ENCODE measurements at places on chromosomes 12 and 14. TPM values are rescaled to one million over a fixed set of nuclear protein-coding genes. Genes with fewer than 3 reads are reported as not detected.
A peak's percentile ranks its signal among the peaks of the same experiment; 100 is the strongest.

- peak; percentile 79 for DNase-seq
Measured at GRCh38 chr12:6199531-6200255, 507 bp upstream of the CD9 start.

DNA sequence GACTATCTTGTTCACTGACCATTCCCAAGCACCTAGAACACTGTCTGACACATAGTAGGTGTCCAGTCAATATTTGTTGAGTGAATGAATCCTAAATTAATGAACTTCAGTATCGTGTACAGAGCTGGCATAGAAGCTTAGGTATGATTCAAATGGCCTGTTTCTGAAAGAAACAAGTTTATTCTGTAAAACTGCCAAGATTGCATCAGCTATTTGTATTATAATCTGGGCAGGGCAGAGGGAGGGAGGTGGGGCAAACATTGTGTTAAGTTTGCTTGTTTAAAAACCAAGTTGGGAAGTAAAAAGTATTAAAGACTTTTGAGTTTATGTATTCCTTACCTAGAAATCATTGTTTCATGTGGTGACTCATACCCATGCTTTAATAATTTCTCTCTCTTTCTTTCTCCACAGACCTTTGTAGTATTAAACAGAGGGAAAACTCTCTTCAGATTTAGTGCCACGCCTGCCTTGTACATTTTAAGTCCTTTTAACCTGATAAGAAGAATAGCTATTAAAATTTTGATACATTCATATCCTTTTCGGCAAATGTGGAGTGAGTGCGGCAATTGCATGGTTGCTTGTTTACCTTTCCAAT, 92.8 kb downstream of the SCN8A start:
- DNase-seq, result no peak

DNA sequence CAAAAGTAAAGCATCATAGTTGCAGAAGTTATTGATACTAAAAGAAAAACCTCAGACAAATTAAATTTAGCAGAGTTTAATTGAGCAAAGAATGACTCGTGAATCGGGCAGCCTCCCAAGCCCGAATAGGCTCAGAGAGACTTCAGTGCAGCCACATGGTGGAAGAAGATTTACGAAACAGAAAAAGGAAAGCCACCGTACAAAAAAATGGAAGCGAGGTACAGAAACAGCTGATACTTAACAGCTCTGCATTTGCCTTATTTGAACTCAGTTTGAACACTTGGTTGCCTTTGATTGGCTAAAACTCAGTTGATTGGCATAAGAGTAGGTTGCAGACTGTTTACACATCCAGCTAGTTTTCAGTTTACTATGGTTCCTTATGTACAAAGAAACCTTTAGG, 12.9 kb downstream of the TTC9 start:
- DNase-seq, result no peak

DNA sequence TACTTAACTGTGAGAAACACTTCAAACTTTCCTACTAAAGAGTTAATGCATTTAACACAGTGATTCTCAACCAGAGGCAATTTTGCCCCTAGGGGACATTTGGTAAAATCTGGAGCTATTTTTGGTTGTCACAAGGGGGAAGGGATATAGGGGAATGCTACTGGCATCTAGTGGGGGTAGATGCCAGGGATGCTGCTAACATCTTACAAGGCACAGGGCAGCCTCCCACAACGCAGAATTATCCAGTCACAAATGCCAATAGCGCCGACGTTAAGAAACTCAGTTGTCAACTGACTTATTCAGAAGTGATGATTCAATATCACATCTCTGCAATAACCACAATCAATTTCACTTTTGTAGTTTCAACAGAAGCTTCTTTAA, 2.0 kb downstream of the EEA1 start:
- DNase-seq, result no peak

DNA sequence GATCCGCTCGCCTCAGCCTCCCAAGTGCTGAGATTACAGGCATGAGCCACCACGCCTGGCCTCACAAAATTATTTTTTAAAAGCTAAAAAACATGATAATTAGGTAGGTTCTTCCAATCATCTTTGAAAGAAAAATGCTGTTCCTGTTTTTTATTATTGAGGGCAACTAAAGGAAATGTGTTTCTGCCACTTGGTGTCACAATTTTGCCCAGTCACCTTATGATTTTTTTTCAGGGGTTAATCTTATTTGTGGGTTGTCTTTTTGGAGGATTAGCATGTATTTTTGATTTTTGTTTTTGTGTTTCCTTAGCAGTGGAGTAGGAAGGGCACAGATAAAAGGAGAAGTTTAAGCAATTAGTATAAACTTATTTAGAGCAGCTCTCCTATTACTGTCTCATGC, 79.8 kb downstream of the PRORP start:
- no peak for DNase-seq

DNA sequence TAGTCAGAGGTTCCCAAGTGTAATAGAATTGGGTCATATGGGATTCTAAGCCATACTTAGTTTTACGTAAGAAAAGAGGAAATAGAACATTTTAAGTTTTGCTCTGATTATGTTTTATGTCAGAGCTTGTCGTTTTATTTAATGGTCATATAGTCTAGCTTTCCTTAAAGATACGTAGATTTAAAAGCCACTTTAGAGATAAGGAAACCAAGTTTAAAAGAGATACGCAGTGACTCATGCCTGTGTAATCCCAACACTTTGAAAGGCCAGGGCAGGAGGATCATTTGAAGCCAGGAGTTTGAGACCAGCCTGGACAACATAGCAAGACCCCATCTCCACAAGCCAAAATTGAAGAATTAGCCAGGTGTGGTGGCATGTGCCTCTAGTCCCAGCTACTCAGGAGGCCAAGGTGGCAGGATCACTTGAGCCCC, 19.5 kb downstream of the MAPK1IP1L start:
- no peak for DNase-seq

DNA sequence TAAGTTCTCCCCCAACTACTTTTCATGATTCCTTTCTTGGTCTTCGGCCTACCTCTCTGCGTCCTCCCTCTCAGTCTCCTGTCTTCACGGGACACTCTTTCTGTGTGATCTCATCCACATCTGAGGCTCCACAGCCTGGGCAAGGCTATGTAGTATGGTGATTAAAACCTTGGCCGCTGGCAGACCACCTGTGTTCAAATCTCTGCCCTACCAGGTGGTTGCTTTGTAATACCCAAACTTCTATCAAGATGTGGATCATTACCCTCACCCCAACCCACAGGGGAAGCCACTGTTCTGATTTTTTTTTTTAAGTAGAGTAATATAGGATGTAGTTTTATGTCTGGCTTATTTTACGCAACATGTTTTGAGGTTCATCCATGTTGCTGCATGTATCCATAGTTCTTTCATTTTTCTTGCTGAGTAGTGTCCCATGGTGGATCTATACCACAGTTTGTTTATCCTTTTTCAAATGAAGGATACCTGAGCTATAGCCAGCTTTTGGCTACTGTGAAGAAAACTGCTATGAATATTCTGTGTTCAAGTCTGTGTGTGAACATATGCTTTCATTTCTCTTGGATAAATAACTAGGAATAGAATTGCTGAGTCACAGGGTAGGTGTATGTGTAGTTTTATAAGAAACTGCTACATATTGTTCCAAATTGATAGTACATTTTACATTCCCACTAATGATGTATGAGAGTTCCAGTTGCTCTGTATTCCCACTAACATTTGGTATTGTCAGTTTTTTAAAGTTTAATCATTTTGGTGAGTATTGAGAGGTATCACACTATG, 8.3 kb upstream of the STAT6 start:
- no peak for DNase-seq

- no peak for DNase-seq
Measured at GRCh38 chr12:31965090-31965489, 5.9 kb downstream of the RESF1 start.

The CLEC14A gene
- 0.13 TPM for total RNA-seq

The COCH gene
- 30.0 TPM for total RNA-seq

The INSM2 gene
- total RNA-seq, result not detected

The LRRC43 gene
- total RNA-seq, result 0.35 TPM

The MYL6 gene
- total RNA-seq, result 1,130 TPM

The KRT83 gene
- total RNA-seq, result not detected

The PPP2R5C gene
- 95.9 TPM for total RNA-seq

The GZMB gene
- not detected for total RNA-seq

Data from H1 (cell line).